ENCODE measurements at places on chromosomes 16 and 17. TPM values are rescaled to one million over a fixed set of nuclear protein-coding genes. Genes with fewer than 3 reads are reported as not detected.

ZSCAN10 gene
- polyA plus RNA-seq, result 0.10 TPM

KRT13 gene
- 0.25 TPM for polyA plus RNA-seq

PRSS53 gene
- polyA plus RNA-seq, result 1.3 TPM

ENPP7 gene
- 4.7 TPM for polyA plus RNA-seq

ARHGAP23 gene
- polyA plus RNA-seq, result 50.5 TPM

ADAP2 gene
- polyA plus RNA-seq, result 3.4 TPM

PYDC1 gene
- polyA plus RNA-seq, result not detected

HSPB9 gene
- 0.17 TPM for polyA plus RNA-seq

CSH2 gene
- polyA plus RNA-seq, result 0.20 TPM

CACNG3 gene
- polyA plus RNA-seq, result not detected

ZC3H7A gene
- polyA plus RNA-seq, result 108 TPM

CDRT15 gene
- polyA plus RNA-seq, result 1.2 TPM

TBC1D3C gene
- not detected for polyA plus RNA-seq

RNF227 gene
- 4.5 TPM for polyA plus RNA-seq

RAB11FIP3 gene
- polyA plus RNA-seq, result 127 TPM

SLC6A2 gene
- polyA plus RNA-seq, result 0.08 TPM

KRT25 gene
- polyA plus RNA-seq, result not detected

MBTD1 gene
- polyA plus RNA-seq, result 64.1 TPM

MYH2 gene
- 0.03 TPM for polyA plus RNA-seq

CCDC154 gene
- 2.6 TPM for polyA plus RNA-seq

QRICH2 gene
- polyA plus RNA-seq, result 8.9 TPM

CXCL16 gene
- 9.5 TPM for polyA plus RNA-seq

TMEM92 gene
- polyA plus RNA-seq, result 2.2 TPM

PTGES3L gene
- polyA plus RNA-seq, result 2.4 TPM

RNF222 gene
- polyA plus RNA-seq, result 0.07 TPM

TBC1D3B gene
- 16.2 TPM for polyA plus RNA-seq

KCNH6 gene
- polyA plus RNA-seq, result 2.2 TPM

OTOA gene
- polyA plus RNA-seq, result 0.17 TPM

ZKSCAN2 gene
- 14.6 TPM for polyA plus RNA-seq

EMC6 gene
- polyA plus RNA-seq, result 20.3 TPM

GP1BA gene
- 3.2 TPM for polyA plus RNA-seq

STH gene
- not detected for polyA plus RNA-seq

USP43 gene
- polyA plus RNA-seq, result 8.0 TPM

CFAP97D1 gene
- 0.10 TPM for polyA plus RNA-seq

SSTR5 gene
- 0.27 TPM for polyA plus RNA-seq

SHISA9 gene
- 4.6 TPM for polyA plus RNA-seq

SDR42E2 gene
- 0.22 TPM for polyA plus RNA-seq

KRTAP4-4 gene
- not detected for polyA plus RNA-seq

TP53TG3B gene
- not detected for polyA plus RNA-seq

CARD14 gene
- polyA plus RNA-seq, result 2.2 TPM

EMP2 gene
- 21.2 TPM for polyA plus RNA-seq

ATP6V0A1 gene
- polyA plus RNA-seq, result 71.1 TPM

KRTAP4-9 gene
- not detected for polyA plus RNA-seq

IL17C gene
- polyA plus RNA-seq, result 0.13 TPM

ASIC2 gene
- 2.5 TPM for polyA plus RNA-seq

TACO1 gene
- 26.1 TPM for polyA plus RNA-seq

TANC2 gene
- 32.0 TPM for polyA plus RNA-seq

FOXJ1 gene
- 15.5 TPM for polyA plus RNA-seq

NPB gene
- polyA plus RNA-seq, result 0.90 TPM

PRCD gene
- 3.7 TPM for polyA plus RNA-seq

YBX2 gene
- polyA plus RNA-seq, result 4.1 TPM

BICDL2 gene
- 2.6 TPM for polyA plus RNA-seq

CD79B gene
- 2.1 TPM for polyA plus RNA-seq

KRTAP4-1 gene
- not detected for polyA plus RNA-seq

ODAD4 gene
- polyA plus RNA-seq, result 8.7 TPM

CLEC10A gene
- polyA plus RNA-seq, result 0.47 TPM

ADGRG3 gene
- polyA plus RNA-seq, result 0.18 TPM

All from left kidney (tissue), 8 donors.